Cardiac muscle cell (in vitro differentiated cells and primary cell): ENCODE measurements at places on chromosomes 6 and 20.

GRCh38 chr6:165218829-165219228 is 90.6 kb downstream of the C6orf118 start:
- no peak for DNase-seq

DNA sequence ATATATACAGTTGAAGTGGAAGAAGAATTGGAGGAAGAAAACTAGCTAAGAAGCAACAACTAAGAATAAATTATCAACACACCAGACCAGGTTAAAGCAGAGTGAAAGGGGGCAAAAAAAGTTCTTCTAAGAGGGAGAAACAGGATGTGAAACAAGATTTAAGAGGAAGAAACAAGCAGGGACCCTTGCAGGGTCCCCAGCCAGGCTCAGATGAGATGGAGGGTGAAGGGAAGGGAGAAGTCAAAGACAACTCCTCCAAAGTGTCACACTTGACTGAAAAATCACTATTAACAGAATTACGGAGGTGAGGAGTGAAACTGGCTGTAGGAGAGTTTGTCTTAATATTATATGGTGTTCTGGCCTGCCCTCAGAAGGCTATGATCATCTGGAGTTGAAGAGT is 65.4 kb downstream of the MTFR2 start:
- DNase-seq, result no peak

DNA sequence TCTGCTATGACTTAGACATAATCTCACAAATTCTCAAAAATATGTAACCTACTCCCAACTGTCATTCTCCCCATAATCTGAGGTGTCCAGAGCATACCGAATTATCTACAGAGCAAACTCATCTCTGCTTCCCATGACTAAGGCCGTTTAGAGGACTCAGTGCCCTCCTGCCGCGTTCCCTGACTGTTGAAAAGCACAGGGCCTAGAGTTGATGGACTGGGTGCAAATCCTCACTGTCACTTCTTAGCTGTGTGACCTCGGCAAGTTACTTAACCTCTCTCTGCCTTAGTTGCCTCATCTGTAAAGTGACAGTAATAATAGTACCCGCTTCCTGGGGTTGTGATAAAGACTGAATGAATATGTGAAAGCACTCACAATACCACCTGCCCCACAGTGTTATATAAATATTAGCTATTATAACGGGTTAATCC is 4.7 kb upstream of the TUBB2A start:
- DNase-seq, result no peak

- DNase-seq, result no peak
These were observed 19.9 kb downstream of the PXT1 start for GRCh38 chr6:36422714-36423100.

GRCh38 chr20:3194617-3195280 is 9.7 kb downstream of the DDRGK1 start:
- no peak for DNase-seq

GRCh38 chr6:77853401-77853800 is 200.6 kb downstream of the MEI4 start:
- DNase-seq, result no peak
